ENCODE measurements at places on chromosomes 1 and 21.

- no peak for DNase-seq
Observed at GRCh38 chr1:37720231-37721130, 28.2 kb downstream of the CDCA8 start.

DNA sequence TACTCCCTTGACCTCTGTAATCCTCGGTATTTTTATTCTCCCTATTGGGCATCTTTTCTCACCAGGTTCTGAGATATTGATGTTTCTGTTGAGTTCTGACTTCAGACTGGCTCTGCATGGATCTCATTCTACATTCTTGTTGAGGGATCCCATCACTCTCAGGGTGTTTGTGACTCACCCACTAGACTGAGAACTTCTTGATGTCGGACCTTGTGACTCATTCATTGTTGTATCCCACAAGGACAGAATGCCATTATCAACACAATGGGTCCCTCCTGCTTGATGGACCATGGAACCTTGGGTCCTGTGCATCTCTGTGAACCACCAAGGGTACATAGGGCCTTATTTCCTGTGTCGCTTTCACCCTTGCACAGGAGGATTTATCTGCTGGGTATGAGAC, 174.1 kb downstream of the PBX1 start:
- no peak for DNase-seq

GRCh38 chr1:214838351-214838750, 235.4 kb downstream of the CENPF start:
- no peak for DNase-seq

- DNase-seq, result no peak
Observed at GRCh38 chr1:40648928-40649591, 16.4 kb downstream of the RIMS3 start.

DNA sequence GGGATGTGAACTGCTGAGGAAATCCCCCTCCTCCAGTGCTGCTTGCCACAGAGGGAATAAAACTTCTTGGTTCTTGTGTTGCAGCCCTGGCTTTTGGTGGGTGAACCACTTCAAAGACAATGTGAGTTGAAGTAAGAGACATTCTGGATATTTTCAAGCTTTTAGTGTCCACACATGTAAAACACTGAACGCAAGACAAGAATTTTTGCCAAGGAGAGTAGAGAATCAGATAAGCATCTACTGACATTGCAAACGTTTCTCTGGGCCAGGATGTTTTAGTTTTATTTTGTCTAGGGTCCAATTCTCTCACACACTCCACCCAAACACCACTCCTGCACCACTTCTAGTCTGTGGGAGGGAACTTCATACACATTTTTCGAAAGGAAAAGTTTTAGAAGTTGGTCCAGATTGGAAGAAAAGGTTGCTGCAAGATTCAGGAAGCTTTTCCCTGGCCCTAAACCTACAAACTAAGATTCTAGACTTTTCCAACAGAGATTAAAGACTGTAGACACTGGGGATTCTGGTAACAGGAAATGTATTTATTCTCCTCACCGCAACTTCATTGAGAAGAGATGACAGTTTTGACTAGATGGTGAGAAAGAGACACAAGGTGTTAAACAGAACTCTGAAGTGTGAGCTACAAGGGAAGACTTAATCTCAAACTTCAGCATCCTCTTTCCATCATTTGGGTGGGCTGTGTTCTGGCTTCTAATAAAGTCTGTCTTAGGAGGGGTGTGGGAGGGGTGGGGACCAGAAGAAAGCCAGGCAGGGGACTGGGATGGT, 16.1 kb downstream of the FASLG start:
- no peak for DNase-seq

DNA sequence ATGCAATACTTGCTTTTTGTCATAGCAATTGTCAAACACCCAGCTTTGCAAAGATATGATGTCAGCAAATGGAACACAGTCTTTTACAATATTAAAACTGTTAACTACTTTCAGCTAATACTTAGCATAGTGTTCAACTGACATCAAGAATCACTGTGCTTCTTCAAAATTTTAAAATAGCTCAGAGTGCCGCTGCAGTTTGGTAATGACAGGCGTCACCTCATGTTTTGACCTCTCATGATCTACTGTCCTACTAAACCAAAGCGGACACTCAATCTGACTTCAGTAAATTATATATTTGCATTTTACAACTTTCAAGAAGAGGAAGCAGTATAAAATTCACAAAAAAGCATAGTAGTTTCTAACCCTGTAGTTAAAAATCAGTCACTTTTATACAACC, 2.0 kb downstream of the FMO1 start:
- no peak for DNase-seq

All from stimulated activated CD4-positive, alpha-beta T cell treated with anti-CD3 and anti-CD28 coated beads, Interleukin-1b, Interleukin-23, amount 100 ng/mL, for 48 hours (primary cell).